Stomach (tissue), 19 donors: ENCODE measurements at places on chromosomes 2 and 18. TPM values are rescaled to one million over a fixed set of nuclear protein-coding genes. Genes with fewer than 3 reads are reported as not detected.

GRCh38 chr2:59583173-59583765, 970.2 kb downstream of the BCL11A start:
- H3K36me3 ChIP-seq, result no peaks in the 10 kb centered on the region
- no peaks in the 10 kb centered on the region for H3K27me3 ChIP-seq
- H3K27ac ChIP-seq, result no peak overlapping the region
- no peak for DNase-seq
- H3K4me1 ChIP-seq, result no peaks in the 10 kb centered on the region

DNA sequence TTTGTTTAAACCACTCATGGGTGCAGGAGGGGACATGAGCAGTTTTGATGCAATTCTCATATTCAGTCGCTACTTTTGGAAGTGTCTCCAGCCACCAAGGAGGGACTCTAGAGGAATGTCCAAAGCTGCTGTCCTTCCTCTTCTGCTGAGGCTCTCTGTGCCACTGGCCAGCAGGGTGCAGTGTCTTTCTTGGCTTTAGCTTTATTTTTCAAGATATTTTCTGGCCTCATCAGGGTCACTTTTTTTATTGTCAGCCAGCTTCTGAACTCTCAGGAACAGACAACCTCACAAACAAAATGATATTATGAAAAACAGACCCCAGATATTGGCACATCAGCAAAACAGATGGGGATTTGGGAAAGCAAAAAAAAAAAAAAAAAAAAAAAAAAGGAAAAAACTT, 289.3 kb upstream of the ZSWIM2 start:
- no peaks in the 10 kb centered on the region for H3K27me3 ChIP-seq
- H3K4me3 ChIP-seq, result no peak overlapping the region
- no peaks in the 10 kb centered on the region for H3K4me1 ChIP-seq
- no peaks in the 10 kb centered on the region for H3K36me3 ChIP-seq

- no peaks in the 10 kb centered on the region for H3K4me1 ChIP-seq
- H3K27me3 ChIP-seq, result no peaks in the 10 kb centered on the region
- no peak overlapping the region for H3K27ac ChIP-seq
- DNase-seq, result no peak
Measured at GRCh38 chr18:13405305-13406038, 186.9 kb downstream of the LDLRAD4 start.

- H3K4me1 ChIP-seq, result no peaks in the 10 kb centered on the region
- no peak for DNase-seq
- no peaks in the 10 kb centered on the region for H3K36me3 ChIP-seq
- no peak overlapping the region for H3K4me3 ChIP-seq
- no peaks in the 10 kb centered on the region for H3K27me3 ChIP-seq
Measured at GRCh38 chr2:138630164-138630563, 128.6 kb downstream of the SPOPL start.

GRCh38 chr18:46883180-46883579, 34.1 kb downstream of the PIAS2 start:
- H3K27me3 ChIP-seq, result no peaks in the 10 kb centered on the region
- no peak overlapping the region for H3K27ac ChIP-seq
- H3K36me3 ChIP-seq, result peaks cover 13% of the 10 kb centered on the region
- H3K4me3 ChIP-seq, result no peak overlapping the region
- DNase-seq, result no peak

MGAT5 gene
- 35.0 TPM for total RNA-seq

FAHD2B gene
- 16.5 TPM for total RNA-seq
